Mesothelial cell of epicardium (in vitro differentiated cells): ENCODE measurements at places on chromosomes 7 and 10. TPM values are rescaled to one million over a fixed set of nuclear protein-coding genes. Genes with fewer than 3 reads are reported as not detected.

ASB15 gene
- not detected in 3 replicates for total RNA-seq

CREB5 gene
- 12.7 to 14.1 TPM (median 13.6 TPM) in 3 replicates for total RNA-seq

HOXA11 gene
- 3.3 to 4.2 TPM (median 3.9 TPM) in 3 replicates for total RNA-seq

VIPR2 gene
- 0.04 to 0.20 TPM (median 0.14 TPM) in 3 replicates for total RNA-seq

SCIN gene
- 2.5 to 3.9 TPM (median 3.3 TPM) in 3 replicates for total RNA-seq

TMEM72 gene
- total RNA-seq = 0.67 to 0.71 TPM (median 0.68 TPM) in 3 replicates

SFTPA1 gene
- not detected in 3 replicates for total RNA-seq

CHN2 gene
- 6.9 to 8.0 TPM (median 7.0 TPM) in 3 replicates for total RNA-seq
